LoVo (cell line): ENCODE measurements at places on chromosomes 2 and 18.

- DNase-seq: no peak
These were observed 133.9 kb downstream of the GFPT1 start for GRCh38 chr2:69253112-69253511.

GRCh38 chr2:236731767-236732580 lies 162.3 kb downstream of the ACKR3 start:
- DNase-seq: peak; percentile 26

GRCh38 chr2:148020111-148021058 lies at the start of gene ORC4:
Gene ORC4, minus strand, starts transcription at chr2:148020737. Its CDS starts 44,779 bp downstream, at chr2:147975958.
- DNase-seq: peak; percentile 98

DNA sequence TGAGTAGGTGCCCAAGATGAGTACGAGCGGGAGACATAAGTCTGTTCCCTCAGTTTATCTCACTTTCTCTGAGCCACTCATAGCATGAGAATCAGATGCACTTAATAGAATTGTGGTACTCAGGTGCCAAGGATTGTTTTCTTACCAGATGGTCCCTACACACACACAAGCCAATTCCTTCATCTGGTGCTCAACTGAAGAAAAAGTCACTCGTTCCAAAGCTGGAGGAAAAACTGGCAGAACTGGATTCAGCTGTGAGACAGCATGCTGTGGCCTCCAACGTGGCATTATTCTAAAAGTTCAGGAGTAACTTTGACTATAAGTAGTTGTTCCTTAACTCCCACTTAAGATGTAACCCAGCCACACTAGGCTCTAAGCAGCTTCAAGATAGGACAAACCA lies 33.4 kb upstream of the ABCA12 start:
- no peak for DNase-seq

GRCh38 chr2:24077535-24077877 lies 1.4 kb upstream of the SF3B6 start:
- no peak for DNase-seq

DNA sequence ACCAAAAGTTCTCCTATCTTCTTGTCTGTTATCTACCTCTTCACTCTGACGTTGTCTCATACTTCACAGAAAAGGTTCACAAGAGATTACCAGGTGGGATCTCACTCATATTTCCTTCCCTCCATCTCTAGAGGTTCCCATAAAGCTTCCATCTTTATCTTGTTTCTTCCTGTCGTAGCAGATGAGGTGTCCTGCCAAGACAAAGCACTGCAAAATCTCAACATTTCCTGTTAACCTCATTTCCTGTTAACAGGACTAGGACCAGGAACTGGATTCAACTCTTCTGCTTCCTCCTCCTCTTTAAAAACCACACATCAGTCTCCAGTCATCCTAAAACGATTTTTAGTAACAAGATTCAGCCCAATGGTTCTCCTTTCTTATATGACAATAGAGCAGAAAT lies 512.8 kb upstream of the NRP2 start:
- DNase-seq: no peak

DNA sequence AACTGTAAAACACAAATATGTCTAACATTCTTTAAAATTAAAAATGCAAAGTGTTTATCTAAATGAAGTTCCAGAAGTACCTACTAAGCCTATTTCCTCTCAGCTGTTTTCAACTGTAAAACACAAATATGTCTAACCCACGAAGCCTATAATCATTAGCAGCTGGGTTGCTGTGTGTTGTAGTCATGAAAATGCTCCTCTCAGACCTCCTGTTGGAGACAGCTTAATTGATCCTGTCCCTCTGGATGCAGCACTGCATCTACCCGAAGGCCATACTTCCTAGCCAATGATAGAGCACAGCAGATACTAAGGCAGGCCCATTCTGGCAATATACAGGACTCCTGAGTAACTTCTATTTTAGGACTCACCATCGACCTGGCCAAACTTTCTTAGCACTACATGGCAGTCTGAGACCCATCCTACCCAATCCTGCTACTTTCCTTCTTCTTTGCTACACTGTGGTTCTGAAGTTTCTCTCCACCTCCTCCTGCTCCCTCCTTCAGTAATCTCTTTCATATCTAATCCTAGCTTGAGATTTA lies 92.5 kb upstream of the RBBP8 start:
- no peak for DNase-seq

GRCh38 chr2:109137616-109138015 lies 8.6 kb downstream of the SH3RF3 start:
- no peak for DNase-seq

- DNase-seq: no peak
These were observed 26.1 kb downstream of the SERPINB7 start for GRCh38 chr18:63801343-63801742.

GRCh38 chr2:27021253-27022049 lies 11.3 kb upstream of the TMEM214 start:
- DNase-seq: peak; percentile 78

- no peak for DNase-seq
These were observed 178.2 kb upstream of the RAB12 start for GRCh38 chr18:8431036-8431435.

DNA sequence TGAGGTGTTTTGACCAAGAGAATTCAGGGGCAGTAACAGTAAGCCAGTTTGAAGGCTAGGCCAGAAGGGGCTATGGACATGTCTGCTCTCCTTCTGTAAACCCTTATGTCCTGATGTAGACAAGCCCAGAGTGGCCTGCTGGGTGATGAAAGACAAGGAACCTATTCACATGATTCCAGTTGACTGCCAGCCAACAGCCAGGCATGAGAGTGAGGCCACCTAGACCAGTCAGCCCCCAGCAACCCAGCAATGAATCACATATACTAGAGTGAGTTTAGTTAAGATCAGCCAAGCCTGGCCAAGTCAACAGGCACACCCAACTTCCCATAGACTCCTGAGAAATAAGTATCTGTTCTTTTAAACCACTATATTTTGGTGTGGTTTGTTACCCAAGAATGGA lies 1889.7 kb upstream of the CELF4 start:
- peak; percentile 30 for DNase-seq

DNA sequence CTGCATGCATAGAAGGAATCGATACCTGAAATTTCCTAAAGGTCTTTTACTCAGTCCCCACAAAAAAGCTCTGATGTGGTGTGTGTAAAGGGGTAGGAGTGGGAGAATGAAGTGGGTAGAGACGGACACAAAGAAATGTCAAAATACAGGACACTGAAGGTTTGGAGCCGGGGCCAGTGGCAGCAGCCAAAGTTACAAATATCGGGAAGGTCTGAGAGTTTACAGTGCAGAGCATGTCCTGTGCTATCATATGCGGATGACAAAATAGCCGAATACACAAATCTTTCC lies 89.9 kb upstream of the STON1 start:
- no peak for DNase-seq

- DNase-seq: no peak
These were observed 31.8 kb upstream of the OTOS start for GRCh38 chr2:240172071-240172895.

GRCh38 chr18:77859634-77860033 lies 610.0 kb downstream of the GALR1 start:
- no peak for DNase-seq

DNA sequence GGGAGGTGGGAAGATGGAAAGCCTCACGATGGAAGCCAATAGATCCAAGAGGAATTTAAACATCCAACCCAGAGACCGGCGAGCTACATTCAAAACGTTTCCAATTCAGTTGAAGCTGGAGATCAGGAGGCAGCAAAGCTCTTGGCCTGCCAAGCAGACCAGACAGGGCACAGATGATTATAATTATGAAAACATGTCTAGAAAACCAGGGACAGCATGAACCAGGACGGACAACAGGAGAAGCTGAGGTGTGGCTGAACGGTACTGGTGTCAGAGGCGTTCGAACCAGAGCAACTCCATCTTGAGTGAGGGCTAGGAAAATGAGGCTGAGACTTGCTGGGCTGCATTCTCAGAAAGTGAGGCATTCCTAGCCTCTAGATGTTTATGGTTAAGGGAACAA lies 102.2 kb upstream of the CCDC150 start:
- no peak for DNase-seq
